ENCODE measurements at places on chromosomes 4 and X.

DNA sequence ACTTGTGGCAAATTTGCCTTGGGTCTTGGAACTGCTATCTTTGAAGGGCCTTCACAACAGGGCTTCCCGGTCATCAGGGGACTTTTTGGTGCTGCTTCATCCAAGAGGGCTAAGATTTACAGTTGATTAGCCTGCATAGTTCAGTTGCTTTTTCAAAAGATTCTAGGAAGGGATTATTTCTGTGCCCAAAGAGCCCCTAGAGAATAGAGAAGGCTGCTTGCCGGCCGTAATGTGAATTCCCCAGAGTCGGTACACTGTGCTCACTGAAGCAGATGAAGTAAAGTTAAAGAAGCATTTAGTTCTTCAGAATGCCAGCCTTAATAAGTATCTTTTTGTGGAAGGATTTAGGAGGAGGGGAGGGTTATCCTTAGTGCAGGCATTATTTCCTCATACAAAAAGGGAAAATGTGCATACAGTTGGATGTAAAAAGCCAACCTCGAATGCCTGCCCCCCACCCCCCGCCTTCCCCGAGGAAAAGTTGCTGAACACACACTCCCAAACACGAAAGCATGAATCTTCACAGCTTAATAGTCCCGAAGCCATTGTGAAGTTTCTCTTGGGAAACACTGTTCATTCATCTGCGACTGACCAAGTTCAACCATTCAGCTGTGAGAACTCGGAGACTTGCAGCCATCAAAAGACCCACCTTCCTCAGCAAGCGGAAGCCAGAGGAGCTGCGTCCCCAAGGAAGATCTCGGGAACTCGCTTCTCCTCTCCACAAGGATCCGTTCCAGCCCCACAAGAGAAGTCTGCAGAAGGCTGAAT lies 47.6 kb downstream of the ANOS1 start:
- no peak for DNase-seq

DNA sequence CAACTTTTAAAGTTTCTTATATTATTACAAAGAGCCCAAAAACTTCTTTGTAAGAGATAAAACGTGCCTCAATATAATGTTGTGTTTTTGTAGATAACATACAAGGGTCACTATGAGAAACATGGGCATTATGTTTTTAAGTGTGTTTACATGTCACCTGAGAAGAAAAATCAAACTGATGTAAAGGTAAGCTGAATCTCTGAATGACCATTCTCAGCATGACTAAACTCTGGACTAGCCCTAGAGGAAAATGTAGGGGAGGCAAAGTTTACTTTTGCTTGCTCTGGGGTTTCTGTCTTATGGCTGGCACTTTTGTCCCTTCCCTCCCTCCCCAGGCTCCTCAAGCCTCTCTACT lies 6.8 kb downstream of the MEPE start:
- no peak for DNase-seq

DNA sequence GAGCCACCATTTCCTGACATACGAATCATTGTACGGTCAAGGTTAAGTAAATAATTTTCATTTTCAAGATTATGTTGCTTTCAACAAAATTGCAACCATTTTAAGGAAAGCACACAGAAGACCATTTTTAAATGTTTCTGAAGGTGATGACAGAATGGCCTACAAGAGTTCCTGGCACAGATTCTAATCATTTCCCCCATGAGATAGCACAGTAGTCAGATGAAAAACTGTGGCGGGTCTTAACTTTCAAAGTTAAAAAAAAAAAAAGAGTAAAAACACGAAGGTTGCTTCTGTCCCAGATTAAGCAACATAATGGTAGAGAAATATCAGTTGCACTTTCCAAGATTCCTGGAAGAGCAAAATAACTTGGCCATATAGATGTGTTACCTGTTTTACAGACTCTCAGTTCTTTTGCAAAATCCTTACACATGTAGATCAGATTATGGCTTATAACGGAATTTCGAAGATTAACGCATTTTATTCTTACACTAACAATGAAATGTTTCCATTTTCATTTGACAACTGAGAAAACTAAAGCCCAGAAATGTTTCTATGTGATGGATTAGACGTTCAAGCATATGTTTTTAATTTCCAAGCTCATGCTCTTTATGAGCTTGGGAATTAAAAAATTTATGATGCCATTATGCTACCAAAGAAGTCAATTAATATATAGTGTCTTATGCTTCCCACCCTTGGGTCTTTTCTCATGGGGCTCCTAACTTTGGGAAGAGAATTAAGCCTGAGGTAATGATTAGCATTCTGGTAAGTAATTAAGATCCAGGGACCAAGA lies 335.1 kb upstream of the CLNK start:
- DNase-seq = no peak

GRCh38 chr4:75180790-75181776 lies 248.2 kb downstream of the PARM1 start:
- no peak for DNase-seq

GRCh38 chr4:1241466-1241935 lies 7.4 kb downstream of the CTBP1 start:
- DNase-seq = no peak

DNA sequence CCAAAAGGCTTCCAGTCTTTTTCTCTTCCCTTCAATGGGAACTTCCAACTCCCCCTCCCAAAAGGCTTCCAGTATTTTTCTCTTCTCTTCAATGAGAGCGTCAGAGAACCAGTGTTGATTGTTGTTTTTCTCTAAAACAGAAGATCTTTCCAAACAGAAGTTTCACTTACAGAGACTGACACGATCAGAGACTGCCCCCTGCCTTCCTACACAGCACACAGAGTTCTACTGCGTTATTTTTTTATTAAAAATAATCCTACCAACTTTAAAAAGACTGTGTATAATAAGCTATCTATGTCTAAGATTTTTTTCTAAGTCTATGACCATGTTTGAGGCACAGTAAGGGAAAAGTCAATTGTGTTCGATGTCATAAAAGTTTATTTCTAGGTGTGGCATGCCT lies 3.5 kb upstream of the HTR2C start:
- no peak for DNase-seq

DNA sequence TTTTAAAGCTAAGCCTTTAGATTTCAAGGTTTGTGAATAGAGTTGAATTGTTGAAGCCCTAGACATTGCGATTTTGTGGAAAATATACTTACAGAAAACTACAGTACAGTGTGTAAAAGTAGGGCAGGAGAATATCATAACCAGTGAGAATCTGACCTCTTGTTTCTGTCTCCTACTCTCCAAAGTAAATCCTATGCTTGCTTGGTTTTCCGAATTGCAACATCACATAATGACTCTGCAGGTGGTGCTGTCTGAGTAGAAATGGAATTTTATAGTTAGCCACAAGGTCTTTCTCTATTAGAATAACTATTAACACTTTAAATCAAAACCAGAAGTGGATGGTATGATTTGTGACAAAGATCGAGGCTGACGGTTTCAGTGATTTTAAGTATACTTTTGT lies 505.6 kb downstream of the RAPGEF2 start:
- no peak for DNase-seq

DNA sequence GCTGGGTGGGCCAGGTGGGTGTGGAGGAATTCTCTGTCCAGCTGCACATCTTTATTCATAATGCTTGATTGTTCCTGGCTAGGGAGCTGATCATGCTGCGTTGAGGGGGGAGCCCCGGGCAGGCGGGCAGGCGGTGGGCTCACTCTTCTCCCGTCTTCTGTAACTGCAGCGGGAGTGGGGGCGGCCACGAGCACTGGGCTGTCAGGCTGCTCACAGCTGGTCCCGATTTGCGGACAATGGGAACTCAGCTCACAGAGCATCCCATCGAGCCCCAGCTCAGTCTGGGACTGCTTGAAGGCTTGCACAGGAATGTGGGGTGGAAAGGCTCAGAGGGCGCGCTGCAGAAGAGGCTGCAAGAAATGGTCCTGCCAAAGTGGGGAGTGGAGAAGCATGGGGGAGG lies 63.8 kb downstream of the EFNB1 start:
- DNase-seq = no peak

- DNase-seq = no peak
Observed at GRCh38 chr4:109294006-109294405, 8.5 kb downstream of the COL25A1 start.

DNA sequence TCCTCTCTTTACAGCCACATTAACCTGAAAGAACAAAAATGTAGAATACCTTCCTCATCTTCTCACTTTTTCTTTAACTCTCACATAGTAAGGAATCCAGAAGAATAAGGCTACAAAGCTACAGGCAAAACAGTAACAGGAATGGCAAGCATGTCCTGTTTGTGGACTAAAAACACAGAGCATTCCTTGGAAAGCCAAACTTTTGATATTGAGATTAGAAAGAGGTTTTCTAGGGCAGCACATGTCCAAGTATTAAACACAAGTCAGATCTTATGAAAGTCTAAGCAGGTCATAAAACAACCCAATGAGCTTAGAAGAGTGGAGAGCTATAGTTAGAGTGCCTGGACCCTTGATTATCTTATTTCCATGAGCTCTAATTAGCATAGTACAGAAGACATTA lies 58.2 kb upstream of the FAM9C start:
- DNase-seq = no peak

DNA sequence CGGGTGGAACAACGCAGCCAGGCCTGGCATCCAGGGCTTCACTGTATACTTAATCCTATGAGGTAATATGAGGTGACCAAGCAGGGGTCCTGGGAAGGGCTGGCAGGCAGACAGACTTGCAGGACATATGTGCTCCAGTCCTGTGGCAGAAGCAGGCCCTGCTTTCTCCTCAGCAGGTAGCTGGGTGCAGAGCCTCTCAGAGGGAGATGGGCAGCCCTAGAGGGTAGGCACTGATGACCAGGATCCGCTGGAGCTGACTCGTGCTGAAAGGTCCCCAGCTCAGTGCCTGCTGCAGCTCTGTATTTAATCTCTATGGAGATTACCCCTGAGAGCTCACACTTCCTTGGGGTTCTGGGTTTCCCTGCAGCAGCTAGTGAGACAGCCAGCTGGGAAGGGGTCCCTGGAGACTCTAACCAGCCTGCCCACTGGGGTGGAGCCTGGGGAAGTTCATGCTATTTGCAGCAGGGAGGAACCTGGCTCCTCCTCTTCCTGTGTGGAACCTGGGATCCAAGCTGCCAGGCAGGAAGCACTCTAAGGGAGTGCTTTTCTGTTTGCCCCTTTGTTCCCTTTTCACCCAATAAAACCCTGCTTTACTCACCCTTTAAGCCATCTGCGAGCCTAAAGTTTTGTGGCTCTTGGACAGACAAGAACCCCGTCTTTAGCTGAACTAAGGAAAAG lies 339.2 kb downstream of the DCAF12L2 start:
- DNase-seq = no peak

GRCh38 chr4:184368290-184368689 lies 106.1 kb downstream of the IRF2 start:
- no peak for DNase-seq

- DNase-seq = no peak
Observed at GRCh38 chr4:85867271-85867670, 392.3 kb downstream of the ARHGAP24 start.

GRCh38 chr4:84224522-84224921 lies 274.6 kb downstream of the NKX6-1 start:
- DNase-seq = no peak

- DNase-seq = no peak
Observed at GRCh38 chr4:4689694-4690440, 148.0 kb upstream of the STX18 start.

DNA sequence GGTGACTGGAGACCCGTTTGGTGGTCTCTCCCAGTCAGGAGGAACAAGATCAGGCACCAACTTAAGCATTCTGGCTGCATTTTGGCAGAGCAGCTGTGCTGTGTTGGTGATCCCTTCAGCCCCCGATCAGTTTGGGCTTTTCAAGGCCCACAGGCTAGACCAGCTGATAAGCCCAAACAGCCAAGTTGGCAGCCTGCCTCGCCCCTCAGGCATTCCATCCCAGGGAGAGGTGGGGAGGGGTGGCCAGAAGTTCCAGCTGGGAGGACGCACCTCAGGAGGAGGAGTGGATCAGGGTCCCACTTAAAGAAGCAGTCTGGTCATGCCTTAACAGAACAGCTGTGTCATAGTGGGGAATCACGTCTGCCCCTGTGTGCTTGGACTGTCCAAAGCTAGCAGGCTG lies 105.8 kb downstream of the CHIC1 start:
- DNase-seq = no peak

GRCh38 chr4:25977397-25978170 lies 63.6 kb downstream of the SMIM20 start:
- DNase-seq = no peak

- DNase-seq = no peak
Observed at GRCh38 chr4:85808864-85809263, 333.9 kb downstream of the ARHGAP24 start.

DNA sequence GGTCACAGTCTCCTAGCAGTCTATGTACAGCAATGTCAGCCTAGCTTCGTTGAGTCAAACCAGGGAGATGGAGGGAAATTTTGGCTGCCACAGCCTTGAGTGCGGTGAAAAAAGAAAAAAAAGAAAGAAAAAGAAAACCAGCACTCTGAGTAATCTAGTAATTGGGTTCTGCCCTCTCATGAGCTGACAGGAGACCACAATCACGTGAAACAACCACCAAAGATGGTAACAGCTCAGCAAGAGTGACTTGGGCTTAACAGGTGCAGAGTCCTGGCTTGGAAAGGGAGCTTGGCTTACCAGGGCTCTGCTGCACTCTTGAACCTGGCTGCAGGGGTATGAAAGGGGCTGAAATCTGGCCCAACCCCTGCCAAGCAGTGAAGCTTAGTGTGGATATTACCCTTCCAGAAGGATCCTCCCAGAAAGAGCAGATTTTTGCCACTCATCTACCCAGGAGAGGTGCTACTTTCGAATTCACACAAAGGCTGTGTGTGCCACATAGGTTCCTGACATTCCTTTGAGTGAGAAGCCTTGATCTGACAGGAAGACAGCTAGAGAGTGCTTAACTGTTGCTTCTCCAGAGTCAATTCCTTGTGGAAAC lies 350.3 kb downstream of the PTTG2 start:
- peak; percentile 7 for DNase-seq

- no peak for DNase-seq
Observed at GRCh38 chr4:1451106-1451751, 45.0 kb upstream of the NKX1-1 start.

- DNase-seq = no peak
Observed at GRCh38 chr4:30716681-30717207, 3.4 kb upstream of the PCDH7 start.

GRCh38 chrX:20609916-20610415 lies 343.3 kb upstream of the RPS6KA3 start:
- no peak for DNase-seq

DNA sequence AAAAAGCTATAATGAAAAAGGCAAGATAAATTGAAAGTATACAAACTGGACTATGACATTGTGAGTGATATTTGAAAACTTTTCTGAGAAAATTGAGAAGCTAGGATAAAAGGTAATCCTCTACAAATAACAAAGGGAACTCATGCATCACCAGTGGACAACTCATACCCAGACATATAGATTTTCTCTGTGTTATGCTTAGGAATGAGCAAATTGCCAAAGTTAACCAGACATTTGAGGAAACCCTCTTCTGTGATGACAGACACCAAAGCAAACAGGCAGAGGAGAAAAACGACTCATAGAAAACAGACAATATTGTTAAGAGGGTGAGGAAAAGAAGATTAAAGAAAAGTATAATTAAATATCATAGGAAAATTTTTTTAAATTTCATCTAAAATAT lies 186.5 kb downstream of the MAB21L2 start:
- no peak for DNase-seq

- DNase-seq = no peak
Observed at GRCh38 chr4:94506822-94507221, 55.1 kb downstream of the PDLIM5 start.

GRCh38 chr4:21830272-21830671 lies 118.3 kb downstream of the KCNIP4 start:
- no peak for DNase-seq

Data from stimulated activated CD4-positive, alpha-beta T cell treated with anti-CD3 and anti-CD28 coated beads, Interleukin-1b, Interleukin-23, amount 100 ng/mL, for 1 hour (primary cell).